ENCODE measurements at places on chromosomes 3 and 15. TPM values are rescaled to one million over a fixed set of nuclear protein-coding genes. Genes with fewer than 3 reads are reported as not detected.
A peak's percentile ranks its signal among the peaks of the same experiment; 100 is the strongest.

GRCh38 chr3:114789803-114790202 is 357.3 kb downstream of the ZBTB20 start:
- no peak for DNase-seq

Gene PLSCR2
- total RNA-seq = not detected

Gene CLPX
- 16.2 TPM for total RNA-seq

DNA sequence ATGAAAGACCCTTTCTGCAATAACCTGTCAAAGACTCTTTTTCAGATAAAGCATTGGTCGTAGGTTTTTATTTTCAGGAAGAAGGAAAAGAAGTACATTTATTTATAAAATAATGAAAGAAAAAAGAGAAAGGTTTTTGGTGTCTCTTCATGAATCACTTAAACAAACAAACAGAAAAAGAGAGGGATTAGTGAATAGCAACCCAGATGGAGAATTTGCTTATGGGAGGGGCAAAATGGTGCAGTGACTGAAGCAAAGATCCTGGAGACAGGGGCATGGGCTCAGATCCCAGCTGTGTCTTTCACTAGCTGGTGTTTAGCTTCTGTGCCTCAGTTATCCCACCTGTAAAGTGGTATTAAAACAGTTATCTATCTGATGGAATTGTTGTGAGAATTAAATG is 78.6 kb upstream of the PFN2 start:
- DNase-seq = no peak

DNA sequence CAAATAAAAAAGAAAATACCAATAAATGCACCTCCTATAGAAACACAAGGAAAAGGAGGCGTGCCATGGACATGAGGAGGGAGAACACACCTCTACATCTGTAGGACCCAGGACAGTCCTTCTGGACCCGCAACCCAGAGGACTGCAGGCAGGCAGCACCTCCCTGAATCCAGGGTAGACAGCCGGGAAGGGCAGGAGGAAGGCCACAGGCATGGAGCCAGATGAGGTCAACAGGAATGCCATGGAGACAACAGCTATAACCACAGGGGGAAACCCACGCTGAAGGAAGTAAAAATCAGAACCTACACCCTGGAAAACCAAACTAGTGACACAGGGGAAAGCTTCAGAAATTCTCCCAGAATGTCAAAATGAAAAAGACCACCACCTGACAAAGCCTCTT is 248.8 kb upstream of the NSMCE3 start:
- peak; percentile 54 for DNase-seq

DNA sequence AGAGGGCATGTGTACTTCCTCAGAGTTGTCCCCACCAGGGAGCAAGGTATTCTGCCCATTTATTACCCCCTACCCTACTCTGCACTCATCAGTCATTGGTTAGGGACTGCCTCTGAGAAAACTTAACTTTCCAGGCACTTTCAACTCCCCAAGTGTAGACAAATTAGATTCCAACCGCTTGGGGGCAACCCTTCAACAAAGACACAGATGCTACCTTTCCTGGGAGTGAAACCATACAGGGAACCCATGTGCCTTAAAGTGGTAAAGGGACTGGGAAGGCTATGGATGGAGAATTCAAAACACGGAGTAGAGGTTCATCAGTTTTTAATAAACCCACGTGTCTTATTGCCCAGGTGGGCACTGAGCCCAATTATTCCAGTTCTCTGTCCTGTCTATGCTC is 19.4 kb upstream of the UBE2E2 start:
- peak; percentile 52 for DNase-seq

- DNase-seq = no peak
Observed at GRCh38 chr3:16090706-16091105, 83.8 kb upstream of the GALNT15 start.

Gene CACNA1D
- 20.4 TPM for total RNA-seq

- DNase-seq = no peak
Observed at GRCh38 chr3:49015765-49016164, 2.6 kb downstream of the DALRD3 start.

GRCh38 chr3:37985637-37986320 is 4.8 kb upstream of the VILL start:
- DNase-seq = peak; percentile 96

Gene SMAD3
- 52.4 TPM for total RNA-seq

- peak; percentile 73 for DNase-seq
Observed at GRCh38 chr3:50192689-50193141, 1.3 kb downstream of the GNAT1 start.

GRCh38 chr15:80576519-80577090 is 118.5 kb upstream of the ABHD17C start:
- DNase-seq = no peak

DNA sequence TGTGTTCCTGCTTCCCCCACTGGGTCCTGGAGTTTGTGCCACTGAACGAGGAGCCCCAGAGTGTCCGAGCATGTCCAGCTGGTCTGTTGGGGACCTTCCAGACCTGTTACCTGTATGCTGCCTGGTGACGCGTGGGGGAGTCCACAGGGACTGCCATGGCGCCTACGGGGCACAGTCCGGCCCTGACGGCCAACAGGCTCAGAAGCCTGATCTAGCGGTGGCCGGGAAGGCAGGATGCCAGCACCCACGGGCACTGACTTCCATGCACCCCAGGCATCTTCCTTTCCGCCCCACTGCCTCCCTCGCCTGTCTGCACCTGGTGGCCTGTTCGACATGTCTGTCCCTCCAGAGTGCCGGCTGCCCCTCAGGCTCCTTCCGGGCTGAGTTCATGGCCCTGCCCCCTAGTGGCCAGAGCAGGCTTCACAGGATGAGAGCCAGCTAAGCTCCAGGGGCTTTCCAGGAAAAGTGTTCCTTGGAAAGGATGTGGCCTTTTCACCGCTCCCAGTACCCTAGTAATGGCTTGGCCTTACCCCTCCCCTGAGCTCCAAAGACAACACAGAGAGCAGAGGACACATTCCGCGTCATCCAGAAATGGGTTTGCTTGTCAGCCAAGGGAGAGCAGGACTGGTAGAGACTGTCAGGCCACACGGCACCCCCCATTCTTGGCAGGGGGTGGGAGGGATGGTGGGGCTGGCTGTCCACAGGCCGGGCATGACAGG is 35.7 kb downstream of the NGRN start:
- DNase-seq = peak; percentile 55

DNA sequence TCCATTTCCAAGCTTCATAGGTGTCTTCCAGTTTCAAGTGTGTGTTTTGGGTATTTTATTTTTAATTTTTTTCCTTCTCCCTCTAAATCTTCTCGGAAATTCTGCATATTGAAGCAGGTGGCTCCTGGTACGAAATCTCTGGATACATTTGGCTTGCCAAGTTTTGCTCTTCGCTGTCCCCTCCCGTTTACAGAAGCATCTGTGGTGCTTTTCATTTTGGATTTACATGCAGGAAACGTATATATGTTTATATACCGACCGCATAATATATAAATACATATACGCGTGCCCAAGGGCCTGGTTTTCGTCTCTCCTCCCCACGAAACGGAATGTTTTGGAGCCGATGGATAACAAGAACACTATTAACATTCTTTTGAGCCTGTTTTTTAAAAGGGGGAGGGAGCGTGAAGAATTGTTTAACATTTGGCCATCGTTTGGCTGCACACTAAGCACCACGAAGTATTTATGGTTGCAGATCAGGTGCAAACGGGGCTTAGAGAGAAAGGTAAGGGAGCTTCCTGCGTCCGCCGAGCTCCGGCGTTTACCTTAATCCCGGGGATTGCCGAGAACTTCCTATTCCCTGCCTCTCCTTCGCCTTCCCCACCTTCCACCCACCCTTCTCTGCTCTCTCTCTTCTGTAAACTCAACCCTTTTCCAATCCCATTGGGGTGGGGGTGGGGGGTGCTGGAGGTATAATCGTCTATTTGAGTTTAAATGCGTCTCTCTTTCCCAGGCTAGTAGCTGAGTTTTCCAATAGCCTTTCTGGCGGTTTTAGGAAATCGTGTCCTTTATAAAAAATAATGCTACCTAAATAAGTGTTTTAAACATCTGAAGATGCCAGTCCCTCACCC is 1.1 kb upstream of the NLGN1 start:
- no peak for DNase-seq

Gene GABRG3
- total RNA-seq = not detected

DNA sequence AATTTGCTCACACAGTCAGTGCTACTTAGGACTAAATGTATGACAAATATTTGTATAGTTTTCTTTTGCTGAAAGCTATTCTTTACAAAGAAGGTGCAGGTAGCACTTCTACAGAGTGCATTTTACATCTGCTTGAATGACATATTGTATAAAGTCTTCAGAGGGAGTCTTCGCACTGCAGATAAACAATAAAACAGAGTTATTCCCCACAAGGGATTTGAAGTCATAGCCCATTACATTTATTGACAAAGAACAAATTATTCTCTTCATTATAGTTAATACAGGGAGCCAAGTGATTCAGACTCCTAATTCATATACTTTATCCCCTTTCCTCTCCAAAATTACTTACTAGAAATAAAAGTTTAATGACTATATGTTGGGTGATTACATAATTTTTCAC is 529.7 kb downstream of the EDEM1 start:
- DNase-seq = no peak

Gene PYGO1
- total RNA-seq = 1.3 TPM

GRCh38 chr3:150407808-150408220 is 284 bp upstream of the TSC22D2 start:
- no peak for DNase-seq

DNA sequence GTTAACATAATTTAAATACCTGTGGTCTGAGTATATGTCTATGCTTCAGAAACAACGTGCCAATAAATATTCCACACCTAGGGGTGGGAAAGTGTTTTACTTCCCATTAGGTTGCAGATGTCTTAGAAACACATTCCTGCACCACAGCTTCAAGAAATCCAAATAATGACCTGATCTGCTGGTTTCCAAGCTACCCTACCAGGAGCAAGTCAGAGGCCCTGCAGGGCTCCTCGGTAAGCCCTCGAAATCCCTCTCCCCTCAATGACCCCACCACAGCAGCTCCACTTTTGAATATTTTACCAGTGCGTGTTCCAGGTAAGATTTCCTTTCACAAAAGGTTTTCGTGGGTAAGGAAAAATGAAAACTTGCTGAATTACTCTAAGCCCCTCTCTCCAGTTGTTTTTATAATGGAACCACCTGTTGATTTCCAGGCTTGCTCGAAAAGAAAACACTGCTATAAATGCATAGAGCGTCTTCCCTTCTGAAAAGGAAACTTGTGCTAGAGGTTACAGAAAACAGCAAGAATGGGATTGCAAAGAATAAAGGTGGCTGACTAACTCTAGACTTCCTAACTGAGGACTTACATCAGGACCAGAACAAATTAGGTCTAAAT is 12.6 kb downstream of the IL12A start:
- DNase-seq = no peak

- DNase-seq = no peak
Observed at GRCh38 chr15:52287114-52287513, 8.5 kb downstream of the MYO5C start.

DNA sequence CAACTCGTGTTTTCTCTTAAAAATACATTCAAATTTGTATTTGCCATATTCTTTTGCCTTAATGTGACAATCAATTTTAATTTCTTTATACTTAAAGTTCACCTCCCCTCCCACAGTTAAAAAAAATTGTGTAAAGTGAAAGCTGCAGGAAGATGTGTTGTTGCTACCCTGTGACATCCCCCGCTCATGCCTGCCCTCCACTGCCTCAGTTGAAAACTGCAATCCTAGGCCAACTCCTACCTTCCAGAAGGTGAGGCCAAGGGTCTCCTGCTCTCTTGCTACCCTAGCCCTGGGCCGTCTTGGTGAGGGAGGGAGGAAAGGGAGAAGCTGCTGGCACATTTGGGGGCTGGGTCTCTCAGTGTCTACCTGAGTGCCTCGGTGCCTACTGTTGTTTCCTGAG is 57.0 kb upstream of the CMTM7 start:
- DNase-seq = no peak

DNA sequence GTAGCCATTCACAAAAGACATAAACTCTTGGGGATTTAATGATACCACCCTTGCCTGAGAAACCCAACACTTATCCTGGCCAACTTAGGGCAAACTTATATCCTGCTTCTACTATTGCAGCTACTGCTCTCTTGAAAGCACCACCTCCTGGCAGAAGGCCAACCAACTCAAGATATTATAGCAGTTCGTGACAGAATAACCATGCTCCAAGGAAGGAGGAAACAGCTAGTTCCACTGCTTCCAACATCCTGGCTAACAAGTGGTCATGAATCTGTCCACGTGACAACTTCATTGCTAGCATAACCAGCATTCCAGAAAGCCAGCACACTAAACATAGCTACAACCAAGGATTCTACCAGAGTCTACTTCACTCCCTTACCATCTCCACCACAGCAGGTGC is 1037.5 kb downstream of the TBL1XR1 start:
- no peak for DNase-seq

DNA sequence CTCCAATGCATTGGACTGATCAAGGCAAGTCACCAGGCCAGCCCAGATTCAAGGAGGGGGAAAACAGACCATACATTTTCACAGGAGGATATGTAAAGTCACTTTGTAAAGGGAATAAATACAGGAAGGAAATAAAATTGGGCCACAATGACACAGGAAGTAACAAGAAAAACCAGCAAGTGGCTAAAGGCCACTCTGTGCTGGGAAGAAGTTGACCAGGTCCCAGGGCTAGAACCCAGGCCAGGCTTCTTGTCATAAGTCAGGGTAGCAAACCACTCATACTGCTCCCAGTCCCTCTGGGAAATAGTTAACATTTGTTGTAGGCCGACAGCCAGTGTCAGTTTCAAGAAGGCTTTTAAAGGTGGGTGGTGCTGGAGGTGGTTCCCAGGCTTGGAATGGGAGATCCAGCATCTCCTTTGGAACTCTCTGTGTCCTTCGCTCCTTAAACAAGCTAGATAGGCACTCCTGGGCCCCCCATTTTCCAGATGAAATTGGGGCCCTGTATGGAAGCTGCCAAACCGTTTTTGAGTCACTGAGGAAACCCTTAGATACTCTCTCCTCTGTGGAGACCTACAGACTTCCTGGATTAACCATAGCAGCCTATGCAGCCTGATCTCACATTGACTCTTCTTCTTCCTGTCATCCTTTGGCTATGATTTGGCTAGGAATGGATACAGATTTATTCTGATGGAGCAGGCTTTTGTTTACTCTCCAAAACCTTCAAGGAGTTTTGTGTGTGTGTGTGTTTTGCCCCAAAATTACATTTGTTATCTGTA is 14.7 kb upstream of the EDC3 start:
- DNase-seq = no peak

DNA sequence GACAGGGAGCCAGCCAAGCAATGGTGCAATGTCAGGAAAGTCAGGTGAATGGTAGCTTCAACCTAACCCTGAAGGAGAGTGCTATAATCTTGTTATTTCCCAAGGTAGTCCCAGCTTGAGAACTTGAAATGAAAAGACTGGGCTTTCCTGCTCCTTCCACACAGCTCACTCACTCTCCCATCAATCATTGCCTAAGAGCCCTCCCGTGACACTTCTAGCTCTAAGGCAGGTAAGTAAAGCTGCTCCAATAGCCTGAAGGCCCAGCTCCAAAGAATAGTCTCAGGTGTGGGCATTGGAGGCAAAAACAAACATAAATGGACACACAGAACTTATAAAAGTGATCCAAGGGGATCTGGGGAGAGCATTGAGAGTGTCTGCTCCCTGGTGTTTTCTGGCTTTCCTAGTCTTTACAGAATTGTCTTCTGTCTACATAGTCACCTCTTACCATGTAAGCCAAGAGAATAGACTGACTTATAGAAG is 63.1 kb upstream of the TBC1D5 start:
- no peak for DNase-seq

All from body of pancreas (tissue), 4 donors.